Activated CD4-positive, alpha-beta T cell treated with anti-CD3 and anti-CD28 coated beads for 4 hours (primary cell): ENCODE measurements at places on chromosomes 5 and 9.

- no peak for DNase-seq
Measured at GRCh38 chr9:89304020-89304833, 6.8 kb upstream of the CKS2 start.

- DNase-seq = no peak
Measured at GRCh38 chr5:159058716-159059636, 40.7 kb downstream of the EBF1 start.

DNA sequence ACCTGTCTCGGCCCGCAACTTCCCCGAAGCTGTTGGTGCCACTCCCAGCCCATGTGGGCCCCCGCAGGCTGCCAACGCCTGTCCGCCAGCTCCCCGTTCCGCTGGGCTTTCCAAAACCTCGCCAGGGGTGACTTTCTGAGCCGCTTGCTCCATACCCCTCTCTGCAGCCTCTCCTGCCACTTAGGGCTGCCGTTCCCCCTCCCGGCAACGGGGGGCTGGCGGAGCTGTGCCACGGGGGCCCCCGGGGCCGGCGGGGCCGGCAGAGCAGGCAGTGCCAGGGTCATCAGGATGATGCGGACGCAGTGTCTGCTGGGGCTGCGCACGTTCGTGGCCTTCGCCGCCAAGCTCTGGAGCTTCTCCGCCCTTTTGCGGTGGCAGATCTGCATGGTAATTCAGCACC is 40.8 kb downstream of the FCHO2 start:
- no peak for DNase-seq

DNA sequence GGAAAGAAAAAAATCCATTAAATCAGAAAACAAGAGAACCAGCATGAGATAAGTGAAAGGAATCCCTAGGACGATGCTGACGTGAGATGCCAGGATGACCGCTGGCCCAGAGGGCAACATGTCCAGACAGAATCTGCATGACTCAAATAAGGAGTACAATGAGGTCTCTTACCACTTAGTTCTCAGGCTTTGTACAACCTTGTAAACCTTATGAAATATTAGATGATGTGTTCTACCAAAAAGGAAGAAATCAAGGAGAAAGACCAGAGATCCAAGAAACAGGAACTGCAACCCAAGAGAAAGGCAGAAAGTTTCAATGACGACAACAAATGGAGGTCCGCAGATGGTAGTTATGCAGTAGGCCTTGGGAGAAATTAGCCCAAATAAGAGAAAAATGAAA is 2.8 kb upstream of the GPR150 start:
- no peak for DNase-seq

- no peak for DNase-seq
Measured at GRCh38 chr5:93726595-93726994, 14.8 kb downstream of the POU5F2 start.

DNA sequence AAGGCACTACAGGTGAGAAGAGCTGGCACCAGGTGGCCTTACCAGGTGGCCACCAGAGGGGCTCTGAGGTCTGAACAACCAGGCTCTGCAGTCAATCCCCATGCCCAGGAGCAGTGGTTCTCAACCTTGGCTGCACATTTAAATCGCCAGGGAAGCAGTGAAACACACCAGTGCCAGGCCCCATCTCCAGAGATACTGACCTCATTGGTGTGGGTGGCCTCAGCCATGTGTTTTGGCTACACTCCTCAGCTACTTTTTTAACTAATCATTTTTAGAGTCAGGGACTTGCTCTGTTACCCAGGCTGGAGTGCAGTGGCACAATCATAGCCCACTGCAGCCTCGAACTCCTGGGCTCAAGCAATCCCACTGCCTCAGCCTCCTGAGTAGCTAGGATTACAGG is 56.0 kb downstream of the GABBR2 start:
- no peak for DNase-seq

GRCh38 chr9:92561374-92562330 is 25.9 kb upstream of the ECM2 start:
- no peak for DNase-seq

GRCh38 chr5:176387384-176387925 is 943 bp downstream of the NOP16 start:
- no peak for DNase-seq

GRCh38 chr5:54772684-54773083 is 212.7 kb downstream of the ESM1 start:
- DNase-seq = no peak

DNA sequence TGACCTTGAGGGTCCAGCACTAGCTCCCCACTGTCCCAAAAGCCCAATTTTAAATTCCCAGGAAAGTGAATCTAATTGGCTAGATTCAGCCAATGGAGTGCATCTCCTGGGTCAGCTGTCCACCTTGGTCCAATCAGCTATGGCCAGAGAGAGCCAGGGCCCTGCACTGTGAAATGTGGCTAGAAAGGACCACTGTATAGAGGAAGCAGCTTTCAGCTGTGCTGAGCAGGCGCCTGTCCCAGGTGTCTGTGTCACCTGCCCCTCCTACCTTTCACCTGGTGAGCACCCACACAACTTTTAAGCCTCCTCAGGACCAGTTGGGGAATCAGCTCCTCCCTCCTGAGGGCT is 186.2 kb downstream of the DRD1 start:
- no peak for DNase-seq

DNA sequence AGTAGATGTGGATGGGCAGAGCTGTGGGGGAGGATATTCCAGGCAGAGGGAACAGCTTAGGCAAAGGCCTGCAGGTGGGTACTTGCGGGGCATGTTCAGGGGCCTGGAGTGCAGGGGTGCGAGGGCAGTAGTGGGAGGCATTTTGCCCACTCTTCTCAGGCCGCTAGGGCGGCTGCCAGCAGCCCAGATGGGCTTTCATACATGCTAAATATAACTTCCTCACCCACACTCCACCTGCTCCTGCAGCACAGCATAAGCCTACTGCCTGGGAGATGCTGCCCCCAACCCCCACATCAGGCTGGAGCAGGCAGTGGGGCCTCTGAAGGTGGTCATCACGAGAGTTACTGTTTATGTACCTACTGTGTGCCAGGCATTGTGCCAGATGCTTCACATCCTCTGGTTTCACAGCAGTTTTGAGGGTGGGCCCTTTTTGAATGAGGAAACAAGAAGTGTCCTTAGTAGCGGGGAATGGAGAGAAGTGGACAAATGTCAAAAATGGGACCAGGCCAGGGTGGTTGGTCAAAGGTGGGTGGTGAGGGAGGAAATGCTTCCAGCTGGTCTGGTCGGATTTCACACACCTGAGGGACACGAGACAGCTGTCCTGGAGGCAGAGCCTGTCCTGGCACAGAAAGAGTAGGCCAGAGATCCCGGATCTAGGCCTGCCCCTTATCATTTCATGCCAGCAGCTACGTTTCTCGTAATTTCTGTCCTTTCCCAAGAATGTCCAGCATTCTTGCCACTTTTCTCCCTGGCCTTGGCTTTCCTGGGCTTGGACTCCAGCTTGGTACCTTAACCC is 12.1 kb downstream of the RGS14 start:
- no peak for DNase-seq

DNA sequence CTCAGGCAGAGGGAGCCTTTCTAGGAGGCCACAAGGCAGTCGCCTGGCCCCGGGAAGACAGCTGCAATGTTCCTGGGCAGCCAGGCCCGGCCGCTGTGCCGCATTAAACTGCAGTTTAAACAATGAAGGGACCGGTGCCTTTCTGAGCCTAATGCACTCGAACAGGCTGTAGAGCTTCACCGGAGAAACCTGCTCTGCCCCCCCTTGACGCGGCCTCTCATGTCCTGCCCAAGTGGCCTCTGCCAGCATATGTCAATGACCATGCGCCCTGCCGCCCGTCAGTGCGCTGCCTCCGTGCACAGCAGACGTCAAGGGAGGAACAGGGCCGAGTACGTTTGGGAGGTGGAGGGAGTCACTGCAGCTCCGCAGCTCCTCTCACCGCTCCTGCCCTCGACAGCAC is 38.4 kb upstream of the BARHL1 start:
- no peak for DNase-seq

GRCh38 chr5:16740066-16740810 is 123.4 kb upstream of the RETREG1 start:
- no peak for DNase-seq

DNA sequence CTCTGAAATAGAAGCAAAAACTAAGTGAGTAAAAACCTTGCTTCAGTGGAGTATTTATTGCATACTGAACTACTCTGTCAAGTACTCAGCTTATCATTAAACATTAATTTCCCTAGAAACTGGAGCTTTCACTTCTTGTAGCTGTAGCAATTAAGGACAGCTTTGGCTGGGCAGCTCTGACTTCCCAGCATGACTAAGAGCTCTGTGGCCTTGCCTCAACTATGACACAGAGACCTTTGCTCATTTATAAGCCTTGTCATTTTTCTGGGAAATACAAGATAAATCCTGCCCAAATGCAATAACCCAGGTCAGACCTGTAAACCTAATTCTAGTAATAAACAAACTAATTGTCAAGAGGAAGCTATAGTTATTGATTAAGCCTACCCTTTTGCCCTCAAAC is 65.4 kb upstream of the STK32A start:
- DNase-seq = no peak

GRCh38 chr5:37417347-37417746 is 38.2 kb downstream of the WDR70 start:
- no peak for DNase-seq

DNA sequence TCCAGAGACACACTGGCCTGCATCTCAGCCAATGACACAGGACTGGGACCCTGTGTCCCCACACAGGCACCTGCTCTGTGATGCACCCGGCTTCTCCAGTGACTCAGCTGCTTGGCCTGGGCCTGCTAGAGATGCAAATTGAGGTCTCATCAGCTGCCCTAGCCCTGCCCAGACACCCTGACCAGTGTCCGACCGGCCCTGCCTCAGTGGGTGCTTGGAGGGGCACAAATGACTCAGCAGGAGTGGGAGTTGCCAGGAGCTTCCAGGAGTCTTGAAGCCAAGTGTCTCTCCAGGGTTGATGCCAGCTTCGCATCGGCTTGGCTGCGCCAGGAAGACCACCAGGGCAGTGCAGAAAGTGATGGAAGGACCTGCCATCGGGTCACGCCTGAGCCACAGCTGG is 148.2 kb downstream of the ICE1 start:
- DNase-seq = no peak

- DNase-seq = no peak
Measured at GRCh38 chr5:74738406-74738805, 28.5 kb downstream of the GFM2 start.

DNA sequence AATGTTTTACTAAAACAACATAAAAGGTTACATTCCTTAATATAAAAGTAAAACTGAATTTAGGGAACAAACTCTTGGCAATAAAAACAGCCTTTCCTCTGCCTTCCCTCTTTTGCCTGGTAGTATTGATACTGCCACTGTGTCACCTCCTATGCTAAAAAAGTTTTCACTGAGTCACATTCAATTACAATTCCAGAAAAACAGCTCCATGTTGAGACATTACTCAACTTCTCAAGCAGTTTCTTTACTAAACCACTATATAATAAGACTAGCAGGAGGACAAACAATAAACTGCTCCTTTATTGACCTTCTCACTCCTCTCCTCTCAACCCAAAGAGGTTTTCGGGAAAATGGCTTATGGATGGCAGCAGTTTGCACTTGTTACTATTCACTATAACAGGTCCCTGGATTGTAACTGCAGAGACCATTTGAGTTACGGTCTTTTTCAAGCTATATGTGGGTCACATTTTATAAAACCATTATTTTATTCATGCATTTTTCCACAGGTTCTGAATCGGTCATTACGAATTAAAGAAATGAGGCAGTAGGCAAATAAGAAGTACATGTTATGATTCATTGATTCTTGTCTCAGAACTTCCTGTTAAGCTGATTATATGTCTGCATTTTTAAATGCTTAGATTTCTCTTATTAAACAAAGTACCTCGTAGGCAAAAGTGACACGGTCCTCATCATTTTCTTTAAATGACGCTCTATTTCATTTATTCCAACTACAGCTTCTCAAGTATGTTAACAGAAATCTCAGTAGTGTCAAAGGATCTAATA is 2.1 kb downstream of the ZDHHC21 start:
- DNase-seq = no peak

DNA sequence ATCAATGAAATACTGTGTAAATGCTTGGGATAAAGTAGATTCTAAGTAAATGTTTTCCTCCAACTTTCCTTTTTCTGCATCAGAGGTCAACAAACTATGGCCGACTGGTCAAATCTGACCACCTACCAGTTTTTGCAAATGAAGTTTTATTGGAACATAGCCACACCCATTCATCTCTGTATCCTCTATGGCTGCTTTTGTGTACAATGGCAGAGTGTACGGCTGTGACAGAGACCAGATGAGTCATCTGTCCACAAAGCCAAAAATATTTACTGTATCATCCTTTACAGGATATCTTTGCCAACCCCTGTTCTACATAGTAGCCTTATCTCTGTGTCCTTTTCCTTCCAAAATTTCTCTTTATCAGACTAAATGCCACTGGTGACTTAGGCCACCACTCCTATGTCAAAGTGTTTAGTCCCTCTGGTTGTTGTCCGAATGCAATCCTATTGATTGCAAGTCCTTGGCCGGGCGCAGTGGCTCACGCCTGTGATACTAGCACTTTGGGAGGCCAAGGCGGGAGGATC is 218.4 kb upstream of the KLF4 start:
- no peak for DNase-seq

DNA sequence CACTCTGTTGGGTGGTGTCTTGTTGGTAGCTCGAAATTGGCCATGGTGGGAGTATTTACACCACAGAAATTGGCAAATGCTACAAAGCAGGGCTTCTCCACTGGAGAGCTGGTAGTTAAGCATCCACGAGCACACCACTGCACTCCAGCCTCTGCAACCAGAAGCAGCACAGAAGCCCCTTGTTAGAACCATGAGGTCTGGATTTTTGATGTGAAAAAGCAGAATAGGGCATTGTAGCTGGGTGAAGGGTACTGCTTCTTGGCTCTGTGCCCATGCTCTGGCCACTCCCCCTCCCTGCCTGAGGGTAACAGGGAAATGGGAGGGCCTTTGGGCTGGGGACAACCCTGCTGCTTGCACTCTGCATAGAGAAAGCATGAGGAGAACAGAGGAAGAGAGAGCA is 81.2 kb upstream of the UBTD2 start:
- DNase-seq = no peak

- no peak for DNase-seq
Measured at GRCh38 chr9:36748322-36748899, 175.7 kb downstream of the MELK start.

DNA sequence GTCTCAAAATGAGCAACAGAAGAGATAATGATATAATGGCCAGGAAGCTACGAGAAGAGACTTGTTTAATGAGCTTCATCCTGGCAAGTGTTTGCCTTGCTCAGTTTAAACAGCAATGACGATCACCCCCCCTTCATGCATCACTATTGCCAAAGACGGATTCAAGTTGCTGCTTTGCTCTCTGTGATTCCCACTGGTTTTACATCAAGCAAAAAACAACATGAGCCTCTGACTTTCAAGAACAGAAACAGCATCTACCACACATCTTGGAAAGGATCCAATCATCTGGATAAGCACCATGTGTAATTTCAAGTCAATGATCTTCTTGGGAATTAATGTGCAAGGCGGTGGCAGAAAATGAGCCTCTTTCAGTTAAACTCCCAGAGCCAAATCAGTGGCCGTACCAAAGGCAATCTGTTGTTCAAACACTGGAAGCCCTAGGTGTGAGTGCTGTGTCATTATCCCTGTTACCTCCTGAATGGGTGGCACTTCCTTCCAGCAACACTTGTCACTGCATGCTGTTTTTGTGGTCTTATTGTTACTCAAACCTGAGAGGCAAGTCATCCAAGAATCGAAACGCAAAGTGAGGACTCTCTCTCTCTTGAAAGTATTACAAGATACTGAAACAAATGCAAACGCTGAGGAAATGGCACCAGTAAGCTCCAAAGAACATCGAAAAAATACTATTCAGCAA is 72.8 kb downstream of the MED27 start:
- no peak for DNase-seq
